ENCODE measurements at places on chromosomes 2 and 18.
A peak's percentile ranks its signal among the peaks of the same experiment; 100 is the strongest.

- DNase-seq, result peak; percentile 21
Observed at GRCh38 chr18:57434536-57435494, at the start of gene ONECUT2. Gene ONECUT2, plus strand, starts transcription at chr18:57435374. Its CDS starts 343 bp downstream, at chr18:57435717.

- DNase-seq, result no peak
Observed at GRCh38 chr2:23206650-23207049, 178.3 kb upstream of the KLHL29 start.

- DNase-seq, result no peak
Observed at GRCh38 chr2:55033076-55033742, 17.0 kb downstream of the RTN4 start.

- no peak for DNase-seq
Observed at GRCh38 chr2:46335391-46336282, 38.4 kb downstream of the EPAS1 start.

- DNase-seq, result no peak
Observed at GRCh38 chr18:48855422-48856377, 95.1 kb downstream of the SMAD7 start.

- DNase-seq, result no peak
Observed at GRCh38 chr18:64693766-64694165, 544.9 kb upstream of the LINC00305 start.

DNA sequence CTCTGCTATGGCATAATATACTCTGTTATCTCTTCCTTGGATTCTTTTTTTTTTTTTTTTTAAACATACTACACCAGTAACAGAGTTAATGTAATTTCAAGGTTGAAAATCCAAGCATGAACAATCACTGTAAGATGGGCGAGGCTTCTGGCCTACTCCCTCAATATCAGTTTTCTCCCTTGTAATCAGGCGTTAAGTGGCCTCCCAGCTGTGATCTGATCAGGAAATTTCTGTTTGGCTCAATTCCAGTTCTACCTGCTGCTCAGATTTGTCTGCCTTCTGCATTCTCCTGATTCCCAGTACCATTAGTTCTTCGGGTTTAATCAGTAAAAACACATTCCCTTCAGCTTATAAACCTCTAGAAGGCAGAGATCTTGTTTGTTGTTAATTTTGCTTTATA lies 18.6 kb downstream of the PRKD3 start:
- DNase-seq, result no peak

DNA sequence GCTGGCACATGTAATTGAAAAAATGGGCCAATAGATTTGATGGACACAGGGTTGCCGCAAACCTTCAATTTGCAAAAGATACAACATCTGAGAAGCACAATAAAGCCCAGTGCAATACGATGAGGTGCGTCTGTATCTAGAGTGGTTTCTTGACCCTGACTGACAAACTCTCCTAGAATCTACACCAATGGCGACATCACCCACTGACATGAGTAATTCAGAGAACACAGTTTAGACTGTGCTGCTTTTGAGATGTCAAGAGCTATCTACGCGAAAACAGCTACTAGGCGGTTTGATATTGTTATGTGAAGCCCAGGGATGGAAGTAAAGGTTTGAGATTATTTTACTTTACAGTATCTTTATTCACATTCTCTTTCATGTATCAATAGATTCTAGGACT lies 104.9 kb downstream of the EIPR1 start:
- DNase-seq, result no peak

DNA sequence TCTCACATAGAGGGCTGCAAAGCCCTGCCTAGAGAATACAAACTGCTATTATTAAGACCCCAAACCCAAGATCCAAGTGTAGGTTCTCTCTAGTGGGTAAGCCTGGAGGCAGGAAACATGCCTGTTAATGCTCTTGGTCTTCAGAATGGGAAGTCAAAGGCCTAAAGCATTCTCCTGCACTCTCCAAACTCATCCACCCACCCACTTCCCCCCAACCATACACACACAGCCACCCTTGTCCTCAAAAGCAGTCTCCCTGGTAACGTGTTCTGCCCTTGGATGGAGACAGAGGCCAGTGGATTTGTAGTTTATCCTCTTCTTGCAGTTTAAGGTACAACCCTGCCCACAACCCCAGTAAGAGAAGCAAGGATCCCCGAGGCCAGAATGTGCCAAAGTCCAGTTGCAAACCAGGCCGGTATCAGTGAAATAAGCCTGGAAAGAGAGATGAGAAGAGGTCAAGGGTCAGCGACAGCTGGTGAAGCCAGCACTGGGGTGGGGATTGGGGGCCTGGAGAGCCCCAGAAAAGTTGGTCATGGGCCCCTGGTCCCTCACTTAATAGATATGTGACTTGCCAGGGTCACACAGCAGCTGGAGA lies 23.0 kb downstream of the TMEM247 start:
- DNase-seq, result no peak

GRCh38 chr2:183185534-183185933 lies 61.3 kb downstream of the NUP35 start:
- DNase-seq, result no peak

- DNase-seq, result no peak
Observed at GRCh38 chr2:151085181-151085611, 176.5 kb downstream of the RBM43 start.

DNA sequence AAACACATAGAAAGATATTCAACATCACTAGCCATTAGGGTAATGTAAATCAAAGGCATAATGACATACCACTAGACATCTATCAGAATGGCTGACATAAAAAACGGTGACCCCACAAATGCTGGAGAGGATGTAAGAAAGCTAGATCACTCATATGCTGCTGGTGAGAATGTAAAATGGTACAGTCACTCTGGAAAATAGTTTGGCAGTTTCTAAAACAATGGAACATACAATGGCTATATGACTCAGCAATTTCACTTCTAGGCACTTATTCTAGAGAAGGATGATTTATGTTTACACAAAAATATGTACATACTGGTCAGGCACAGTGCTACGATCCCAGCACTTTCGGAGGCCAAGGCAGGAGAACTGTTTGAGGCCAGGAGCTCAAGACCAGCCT lies 87.3 kb downstream of the COLEC12 start:
- no peak for DNase-seq

- DNase-seq, result no peak
Observed at GRCh38 chr2:31415421-31415820, 879 bp upstream of the XDH start.

DNA sequence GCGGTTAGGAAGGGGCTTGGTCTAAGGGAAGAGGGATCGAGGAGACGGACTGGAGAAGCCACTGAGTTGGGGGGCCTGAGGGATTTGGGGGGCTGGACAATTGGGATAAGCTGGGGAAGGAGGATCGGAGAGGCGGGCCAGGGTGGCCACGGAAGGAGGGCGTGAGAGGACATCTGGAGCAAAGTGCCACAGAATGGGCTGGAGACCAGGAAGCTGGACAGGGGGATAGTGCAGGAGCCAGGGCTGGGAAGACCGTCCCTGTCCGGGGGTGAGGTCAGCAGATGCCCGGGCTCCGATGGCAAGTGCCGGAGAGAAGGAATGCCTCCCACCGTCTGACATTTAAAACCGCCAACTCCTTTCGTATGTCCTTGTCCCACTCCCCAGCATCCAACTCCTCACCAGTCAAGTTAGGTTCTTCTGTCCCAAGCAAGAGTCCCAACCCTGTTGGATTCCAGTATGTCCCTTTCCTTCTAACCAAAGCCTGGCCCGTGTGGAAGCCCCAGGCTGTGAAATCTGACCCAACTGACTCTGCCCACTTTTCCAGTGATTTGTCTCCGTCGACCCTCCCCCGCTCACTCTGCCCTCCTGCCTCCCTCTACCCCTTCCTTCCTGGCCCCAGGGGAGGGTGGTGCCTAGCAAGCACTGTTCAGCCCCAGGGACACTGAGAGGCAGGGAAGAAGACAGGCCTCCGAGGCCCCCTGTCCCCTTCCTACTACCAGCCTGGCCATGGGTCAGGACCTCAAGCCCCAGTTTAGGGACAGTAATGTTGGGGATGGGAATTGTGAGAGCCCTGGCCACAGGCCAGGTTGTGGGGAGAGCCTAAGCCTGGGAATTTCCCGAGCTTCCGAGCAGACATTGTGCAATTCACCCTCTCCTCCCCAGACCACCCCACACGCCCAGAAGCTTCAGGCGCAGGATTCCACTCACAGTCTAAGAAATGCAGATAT lies 31.5 kb upstream of the TMBIM1 start:
- DNase-seq, result no peak

DNA sequence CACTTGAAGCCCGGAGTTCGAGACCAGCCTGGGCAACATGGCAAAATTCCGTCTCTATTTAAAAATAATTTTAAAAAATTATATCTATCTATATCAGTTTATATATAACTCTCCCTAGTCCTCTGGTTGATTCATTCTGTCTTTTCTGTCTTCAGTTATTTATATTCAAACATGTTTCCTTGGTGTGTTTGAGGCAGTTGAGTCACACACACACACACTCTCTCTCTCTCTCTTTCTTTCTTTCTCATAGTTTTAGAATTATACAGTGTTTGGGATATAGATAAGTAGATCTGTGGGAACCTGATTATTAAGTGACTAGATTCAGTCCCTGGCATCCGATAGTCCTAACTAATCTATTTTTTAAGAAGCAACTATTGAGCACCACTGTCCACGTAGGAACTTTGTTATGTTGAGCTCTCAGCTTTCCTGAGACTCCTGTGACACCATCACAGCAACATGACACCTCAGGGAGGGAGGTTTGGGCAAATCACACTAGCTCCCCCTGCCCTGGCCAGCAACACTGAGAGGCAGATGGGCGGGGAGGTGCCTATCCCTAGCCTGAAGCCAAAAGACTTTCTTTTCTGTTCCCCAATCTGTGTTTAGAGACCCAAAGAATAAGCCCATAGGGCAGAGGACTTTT lies 482.7 kb downstream of the DLGAP1 start:
- no peak for DNase-seq

- no peak for DNase-seq
Observed at GRCh38 chr2:131034122-131035051, 58.9 kb downstream of the FAM168B start.

DNA sequence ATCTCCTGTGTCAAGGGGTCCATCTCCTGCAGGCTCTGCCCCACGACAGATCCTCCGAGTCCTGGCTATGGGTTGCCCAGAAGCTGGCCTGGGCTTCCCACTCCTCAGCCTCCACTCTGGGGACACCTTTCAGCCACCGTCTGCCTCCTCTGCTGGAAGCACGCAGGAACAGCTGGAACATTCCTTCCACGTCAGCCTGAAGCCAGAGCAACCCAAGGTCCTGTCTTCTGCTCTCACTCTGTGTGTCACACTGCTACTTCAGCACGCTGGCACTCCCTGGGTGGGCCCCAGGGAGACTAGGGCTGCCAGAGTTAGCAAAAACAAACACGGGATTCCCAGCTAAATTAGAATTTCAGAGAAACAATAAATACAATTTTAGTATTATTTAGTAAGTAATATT lies 148.8 kb downstream of the HRH4 start:
- DNase-seq, result no peak

DNA sequence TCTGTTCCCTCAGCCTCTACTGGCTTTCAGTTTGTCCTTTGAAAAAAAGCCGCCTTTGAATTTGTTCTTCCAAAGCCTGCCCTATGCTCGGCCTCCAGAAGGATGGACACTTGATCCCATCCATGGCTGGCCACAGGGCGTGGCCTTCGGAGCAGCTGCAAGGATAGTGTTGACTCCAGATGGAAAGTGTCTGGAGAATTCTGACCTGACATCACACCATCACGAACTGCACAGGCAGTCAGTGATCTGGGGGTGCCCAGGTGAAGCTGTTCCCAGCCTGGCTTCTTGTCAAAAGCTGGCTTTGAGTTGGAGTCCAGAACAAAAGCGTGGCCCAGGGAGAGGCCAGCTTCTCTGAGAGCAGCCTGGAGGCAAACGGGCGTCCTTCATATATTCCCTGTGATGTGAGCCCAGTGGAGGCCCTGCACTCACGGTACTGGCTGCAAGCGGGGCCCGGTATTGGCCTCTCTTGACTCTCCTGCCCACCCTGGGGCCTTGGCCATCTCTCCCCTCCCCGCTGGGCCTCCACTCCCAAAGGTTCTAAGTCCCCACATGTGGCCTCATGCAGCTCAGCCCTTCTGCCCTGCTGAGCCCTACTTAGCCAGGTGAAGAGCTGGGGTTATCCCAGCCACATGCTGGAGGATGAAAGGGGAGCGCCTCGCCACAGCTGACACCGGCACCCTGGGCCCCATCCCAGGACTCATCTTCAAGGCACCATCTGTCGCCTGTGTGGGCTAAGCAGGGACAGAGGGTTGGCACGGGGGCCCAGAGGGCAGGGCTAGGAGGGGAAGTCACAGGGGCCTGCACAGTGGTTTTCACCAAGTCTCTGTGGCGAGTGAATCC lies 20.4 kb upstream of the ATOH8 start:
- DNase-seq, result no peak

DNA sequence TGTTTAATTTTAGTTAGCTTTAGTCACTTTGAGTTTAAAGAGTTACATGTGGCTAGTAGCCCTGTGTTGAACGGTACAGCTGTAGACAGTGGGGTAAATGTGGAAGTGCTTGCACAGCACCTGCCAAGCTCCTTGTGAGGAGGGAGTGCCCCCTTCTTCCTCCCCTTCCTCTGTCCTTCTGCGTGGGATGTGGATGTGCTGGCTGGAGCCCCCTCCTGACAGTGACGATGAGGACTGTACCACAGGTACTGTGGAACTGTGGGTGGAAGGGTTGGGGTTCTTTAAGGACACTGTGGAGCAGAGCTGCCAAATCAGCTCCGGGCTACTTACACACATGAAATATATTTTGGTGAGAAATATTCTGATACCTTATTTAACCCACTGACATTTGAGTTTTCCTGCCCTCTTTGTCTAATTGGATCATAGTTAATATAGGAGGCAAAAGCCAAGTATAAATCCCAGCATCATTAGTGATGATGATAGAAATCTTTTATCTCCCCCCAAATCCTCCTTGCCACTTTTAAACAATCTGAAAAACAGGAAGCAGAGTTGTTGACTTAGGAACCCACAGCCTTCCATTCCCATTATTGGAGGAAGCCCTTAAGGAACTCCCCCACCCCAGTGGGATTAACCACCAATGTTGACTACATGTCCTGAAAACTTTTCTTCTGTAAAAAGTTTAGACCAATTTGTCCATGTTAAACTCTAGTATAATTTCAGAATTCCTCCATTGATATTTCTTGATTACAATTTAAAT lies 181.3 kb downstream of the PTPRM start:
- no peak for DNase-seq

GRCh38 chr2:215436705-215437565 lies 1.1 kb upstream of the FN1 start:
- DNase-seq, result no peak
